GM04503 (cell line): ENCODE measurements at places on chromosomes 4 and X.

DNA sequence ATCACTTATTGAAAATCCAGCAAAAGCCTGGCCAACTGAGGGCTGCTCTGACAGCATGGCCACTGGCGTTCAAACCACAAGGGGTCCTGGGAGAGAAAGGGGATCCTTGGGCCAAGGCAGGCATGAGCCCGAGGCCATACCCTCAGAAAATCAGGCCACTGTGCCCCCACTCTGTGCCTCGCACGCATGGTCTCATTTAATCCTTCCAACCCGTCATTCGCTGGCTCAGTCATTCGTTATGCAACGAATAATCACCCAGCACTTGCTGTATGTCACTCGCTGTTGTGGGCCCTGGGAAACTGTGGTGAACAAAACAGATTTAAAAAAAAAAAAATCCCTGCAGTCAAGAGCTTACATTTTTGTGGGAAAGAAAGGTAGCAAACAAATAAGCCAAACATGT is 112.7 kb downstream of the BCOR start:
- DNase-seq = no peak

DNA sequence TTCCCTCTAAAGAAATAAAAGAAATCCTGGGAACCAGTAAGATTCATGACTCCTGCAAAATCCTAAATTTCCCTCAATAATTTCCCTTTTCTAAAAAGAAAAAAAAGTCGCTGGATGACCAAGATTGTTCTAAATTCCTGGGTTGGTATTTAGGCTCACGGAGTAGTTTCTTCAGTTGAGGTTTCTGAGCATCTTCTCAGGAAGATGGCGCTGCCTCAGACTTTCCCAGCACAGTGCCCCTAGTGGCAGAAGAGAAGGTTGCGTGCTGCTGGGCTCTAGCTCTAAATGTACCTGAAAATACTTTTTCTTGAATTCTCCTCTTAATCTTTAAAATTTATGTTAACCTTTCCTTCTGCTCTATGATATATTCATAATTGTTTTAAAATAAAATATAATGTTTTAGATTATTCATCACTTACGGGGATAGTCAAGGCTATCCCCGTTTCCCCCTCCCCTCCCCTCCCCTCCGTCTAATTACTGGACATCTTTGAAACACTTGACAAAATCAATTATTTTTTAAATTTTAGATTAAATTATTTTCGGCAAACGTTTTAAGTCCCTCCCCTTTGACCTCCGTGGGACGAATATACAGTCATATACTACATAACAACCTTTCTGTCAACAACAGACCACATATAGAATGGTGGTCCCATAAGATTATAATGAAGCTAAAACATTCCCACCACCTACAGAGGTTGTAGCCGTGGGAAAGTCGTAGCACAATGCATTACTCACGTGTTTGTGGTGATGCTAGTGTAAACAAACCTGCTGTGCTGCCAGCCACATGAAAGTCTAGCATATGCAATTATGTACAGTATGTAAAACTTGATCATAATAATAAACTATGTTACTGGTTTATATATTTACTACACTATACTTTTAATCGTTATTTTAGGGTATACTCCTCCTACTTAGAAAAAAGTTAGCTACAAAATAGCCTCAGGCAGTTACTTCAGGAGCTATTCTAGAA is 41.0 kb upstream of the GATB start:
- no peak for DNase-seq

DNA sequence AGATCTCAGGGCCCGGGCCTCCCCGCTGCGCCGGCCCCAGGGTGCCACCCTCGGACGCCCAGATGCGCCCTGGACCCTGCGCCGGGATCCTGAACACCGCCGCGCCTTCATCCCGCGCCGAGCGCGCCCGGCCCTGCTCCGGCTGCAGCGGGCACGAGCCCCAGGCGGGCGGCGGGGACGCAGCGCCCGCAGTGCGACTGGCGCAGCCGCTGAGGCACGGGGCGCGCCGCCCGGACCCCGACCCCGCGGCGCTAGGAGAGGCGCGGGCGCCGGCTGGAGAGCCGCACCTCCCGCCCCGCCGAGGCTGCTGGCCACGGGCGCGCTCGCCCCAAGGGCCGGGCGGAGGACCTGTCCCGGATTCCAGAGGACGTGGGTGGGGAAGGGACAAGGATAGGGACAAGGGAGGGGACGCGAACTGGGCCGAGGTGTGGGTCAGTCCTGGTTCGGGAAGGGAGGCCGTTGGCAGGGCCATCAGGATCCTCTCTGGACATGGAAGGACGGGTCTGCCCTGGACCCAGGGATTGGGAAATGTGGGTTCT is 1.1 kb downstream of the ZFYVE28 start:
- DNase-seq = no peak

GRCh38 chr4:110798687-110799086 is 175.8 kb upstream of the PITX2 start:
- DNase-seq = no peak

- DNase-seq = no peak
Observed at GRCh38 chr4:168835880-168836454, 174.1 kb downstream of the CBR4 start.

DNA sequence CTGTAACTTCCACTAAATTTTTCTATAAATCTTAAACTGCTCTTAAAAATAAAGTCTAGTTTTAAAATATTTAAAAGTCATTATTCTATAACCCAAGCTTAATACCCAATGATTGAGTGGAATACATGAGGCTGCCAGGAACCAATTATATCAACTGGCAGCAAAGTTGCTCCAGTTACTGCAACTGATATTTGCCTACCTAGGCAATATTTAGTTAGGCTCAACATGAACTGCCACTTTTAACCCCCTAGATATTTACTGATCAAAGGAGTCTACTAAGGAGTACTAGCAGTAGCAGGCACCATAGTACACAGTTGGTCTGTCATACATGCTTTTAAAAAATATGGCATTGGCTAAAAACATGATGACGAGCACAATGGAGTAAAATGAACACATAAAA is 29.9 kb upstream of the RADX start:
- no peak for DNase-seq

DNA sequence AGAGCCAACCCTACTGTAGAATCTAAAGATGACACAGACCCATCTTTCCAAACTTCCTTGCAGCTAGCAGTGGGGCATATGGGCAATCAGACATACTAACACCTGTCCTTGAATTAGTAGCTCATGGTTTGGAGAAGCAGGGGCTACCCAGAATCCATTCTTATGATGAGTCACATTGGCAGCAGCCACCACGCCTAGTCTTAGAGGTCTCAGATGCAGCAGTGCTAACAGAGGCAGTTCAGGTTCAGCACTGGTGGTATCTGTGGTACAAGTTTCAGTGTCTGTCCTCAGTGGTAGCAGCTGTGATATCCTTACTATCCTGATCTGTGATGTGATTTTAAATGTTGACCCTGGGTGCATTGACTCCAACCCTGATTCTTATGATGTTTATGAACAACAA is 68.1 kb downstream of the FRMPD4 start:
- DNase-seq = no peak

DNA sequence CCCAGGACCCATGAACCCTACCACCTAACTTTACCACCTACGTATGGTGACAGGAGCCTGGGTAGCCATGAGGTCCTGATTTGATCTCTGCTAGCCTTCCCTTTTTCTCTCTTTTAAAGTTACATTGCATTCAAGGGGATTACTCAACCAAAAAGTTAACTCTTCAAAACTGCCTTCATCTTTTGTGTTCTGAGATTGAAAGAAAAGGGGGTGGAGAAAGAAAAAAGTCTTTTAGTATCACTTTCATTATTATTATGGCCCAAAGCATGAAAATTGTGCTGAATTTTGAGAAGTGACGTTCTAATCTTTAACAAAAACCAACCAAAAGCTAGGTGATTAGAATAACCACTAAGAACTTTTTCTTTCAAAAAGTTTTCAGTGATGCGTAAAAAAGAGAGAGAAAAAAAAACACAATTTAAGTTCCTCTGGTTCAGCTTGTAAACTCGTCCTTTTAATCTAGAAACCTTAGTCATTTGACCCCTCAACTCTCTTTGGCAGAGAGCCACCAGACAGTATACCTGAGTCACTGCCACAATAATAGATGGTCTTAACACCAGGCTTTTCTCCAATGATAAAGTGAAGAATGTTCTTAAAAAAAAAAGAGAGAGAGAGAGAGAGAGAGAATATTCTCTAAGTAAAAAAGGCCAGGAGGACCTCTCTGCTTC is 347.4 kb upstream of the FGF13 start:
- DNase-seq = no peak

DNA sequence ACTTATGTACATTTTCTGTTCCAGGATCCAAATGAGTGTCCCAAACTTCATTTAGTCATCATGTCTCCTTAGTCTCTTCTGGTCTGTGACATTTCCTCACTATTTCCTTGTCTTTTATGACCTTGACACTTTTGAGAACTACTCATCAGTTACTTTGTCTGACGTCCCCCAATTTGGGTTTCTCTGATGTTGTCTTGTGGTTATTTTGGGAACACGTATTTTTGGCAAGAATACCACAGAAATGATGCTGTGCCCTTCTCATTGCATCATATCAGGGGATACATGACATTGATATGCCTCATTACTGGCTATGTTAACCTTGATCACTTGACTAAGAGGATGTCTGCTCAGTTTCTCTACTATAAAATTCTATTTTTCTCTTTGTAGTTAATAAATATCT is 308.8 kb downstream of the ZNF674 start:
- no peak for DNase-seq

DNA sequence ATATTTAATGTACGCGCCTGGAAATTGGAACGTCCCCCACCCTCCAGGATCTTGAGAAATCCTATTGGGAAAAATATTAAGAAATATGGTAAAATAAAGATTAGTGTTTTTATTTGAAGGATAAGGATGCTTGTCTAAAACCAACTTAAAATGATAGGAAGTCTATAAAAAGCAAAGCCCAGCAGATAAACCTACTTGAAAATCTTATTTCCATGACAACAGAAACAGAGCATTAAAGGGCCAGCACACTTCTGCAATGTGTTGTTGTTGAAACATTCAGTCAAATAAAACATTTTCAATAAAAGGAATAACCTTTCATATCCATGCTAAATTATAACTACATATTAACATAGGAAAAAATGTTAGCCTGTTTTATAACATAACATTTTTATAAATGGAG is 29.3 kb upstream of the GPM6A start:
- DNase-seq = no peak

- DNase-seq = no peak
Observed at GRCh38 chr4:81685104-81685503, 213.4 kb upstream of the RASGEF1B start.

DNA sequence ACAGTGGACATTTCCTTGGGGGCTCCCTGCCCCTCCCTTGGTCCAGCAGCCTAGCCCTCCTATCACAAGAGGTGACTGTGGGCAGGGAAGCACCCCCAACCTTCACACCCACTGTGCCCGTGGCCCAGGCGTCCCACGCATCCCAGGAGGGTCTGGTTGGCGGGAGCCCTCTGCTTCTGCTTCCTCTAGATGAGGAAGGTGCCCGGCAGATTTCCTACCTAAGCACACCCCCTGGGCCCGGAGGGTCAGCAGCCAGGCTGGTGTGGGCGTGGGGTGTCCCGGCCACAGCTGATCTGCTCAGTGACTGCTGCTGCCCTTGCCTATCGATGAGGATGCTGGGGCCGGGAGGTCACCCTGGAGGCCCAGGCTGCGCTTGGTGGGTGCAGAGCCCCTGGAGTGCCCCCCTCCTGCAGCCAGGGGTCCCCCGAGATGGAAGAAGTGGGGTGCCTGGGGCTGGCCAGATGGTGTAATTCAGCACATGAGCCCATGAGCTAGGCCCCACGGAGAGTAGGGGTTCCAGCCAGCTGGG is 12.2 kb downstream of the SH3BP2 start:
- DNase-seq = no peak

GRCh38 chr4:129179276-129179675 is 83.3 kb downstream of the C4orf33 start:
- no peak for DNase-seq

DNA sequence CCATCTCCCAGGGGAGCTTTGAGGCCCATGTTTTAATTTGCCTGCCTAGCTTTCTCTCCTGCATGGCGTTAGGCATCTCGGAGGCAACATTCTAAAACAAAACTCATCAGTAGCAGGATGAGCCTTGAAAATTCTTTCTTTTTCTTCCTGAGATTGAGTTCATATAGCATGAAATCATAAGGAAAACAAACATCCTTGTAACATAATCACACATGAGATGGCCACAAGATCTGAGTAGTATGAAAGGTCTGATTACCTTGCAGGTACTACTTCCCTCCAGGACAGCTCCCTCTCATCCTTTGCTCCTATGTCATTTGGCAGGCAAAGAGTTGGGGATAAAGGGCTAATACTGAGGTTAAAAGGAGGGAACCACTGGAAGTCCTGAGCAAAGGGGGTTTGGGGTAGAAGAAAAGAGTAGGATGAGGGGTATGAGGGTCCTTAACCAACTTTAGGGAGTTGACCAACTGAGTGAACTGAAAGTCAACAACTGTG is 37.5 kb upstream of the CXCL8 start:
- DNase-seq = no peak

- DNase-seq = no peak
Observed at GRCh38 chr4:76377481-76377901, 43.5 kb downstream of the CCDC158 start.

GRCh38 chr4:182917182-182918043 is at the start of gene DCTD:
DCTD (minus strand) TSS chr4:182917386; CDS start chr4:182915568, 1,818 bp downstream.
- no peak for DNase-seq

GRCh38 chr4:93659629-93660028 is 168.9 kb upstream of the ATOH1 start:
- no peak for DNase-seq

GRCh38 chrX:150569155-150569477 is 695 bp downstream of the MTM1 start:
- DNase-seq = no peak

DNA sequence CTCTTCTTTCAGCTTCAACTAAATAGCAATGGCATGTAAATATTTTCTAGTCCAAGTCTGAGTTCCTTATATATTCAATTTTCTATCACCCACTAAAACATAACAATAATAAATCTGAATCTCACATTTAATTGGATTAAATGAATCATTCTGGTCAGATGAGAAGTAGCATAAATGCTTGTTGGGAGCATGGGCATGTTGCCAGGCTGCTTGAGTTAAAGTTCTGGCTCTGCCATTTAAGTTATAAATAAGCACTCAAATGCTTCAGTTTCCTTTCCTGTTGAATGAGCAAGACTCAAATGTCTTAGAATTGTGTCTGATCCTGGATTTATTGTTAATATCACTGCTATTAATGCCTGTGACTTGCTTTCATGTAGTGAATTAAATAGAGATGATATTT is 496.3 kb downstream of the STPG2 start:
- DNase-seq = no peak

DNA sequence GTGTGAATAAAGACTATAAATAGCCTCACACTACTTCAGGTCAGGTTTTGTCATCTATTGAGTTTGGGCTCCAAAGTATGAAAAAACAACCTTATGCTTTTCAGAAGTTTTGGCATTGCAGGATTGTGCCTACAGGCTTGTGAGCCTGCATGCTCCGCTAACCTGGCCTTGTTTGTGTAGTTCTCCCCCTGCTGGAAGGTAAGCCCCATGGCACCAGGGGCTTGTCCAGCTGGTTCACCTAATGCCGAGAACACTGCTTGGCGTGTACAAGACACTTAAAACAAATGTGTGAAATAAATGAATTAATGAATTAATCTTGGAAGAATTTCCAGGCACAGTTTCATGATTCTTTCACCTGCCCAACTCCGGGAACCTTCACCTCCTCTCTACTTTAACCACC is 1.8 kb upstream of the HSD17B10 start:
- no peak for DNase-seq
